HAP-1 (cell line): ENCODE measurements at places on chromosomes 5 and 9.

DNA sequence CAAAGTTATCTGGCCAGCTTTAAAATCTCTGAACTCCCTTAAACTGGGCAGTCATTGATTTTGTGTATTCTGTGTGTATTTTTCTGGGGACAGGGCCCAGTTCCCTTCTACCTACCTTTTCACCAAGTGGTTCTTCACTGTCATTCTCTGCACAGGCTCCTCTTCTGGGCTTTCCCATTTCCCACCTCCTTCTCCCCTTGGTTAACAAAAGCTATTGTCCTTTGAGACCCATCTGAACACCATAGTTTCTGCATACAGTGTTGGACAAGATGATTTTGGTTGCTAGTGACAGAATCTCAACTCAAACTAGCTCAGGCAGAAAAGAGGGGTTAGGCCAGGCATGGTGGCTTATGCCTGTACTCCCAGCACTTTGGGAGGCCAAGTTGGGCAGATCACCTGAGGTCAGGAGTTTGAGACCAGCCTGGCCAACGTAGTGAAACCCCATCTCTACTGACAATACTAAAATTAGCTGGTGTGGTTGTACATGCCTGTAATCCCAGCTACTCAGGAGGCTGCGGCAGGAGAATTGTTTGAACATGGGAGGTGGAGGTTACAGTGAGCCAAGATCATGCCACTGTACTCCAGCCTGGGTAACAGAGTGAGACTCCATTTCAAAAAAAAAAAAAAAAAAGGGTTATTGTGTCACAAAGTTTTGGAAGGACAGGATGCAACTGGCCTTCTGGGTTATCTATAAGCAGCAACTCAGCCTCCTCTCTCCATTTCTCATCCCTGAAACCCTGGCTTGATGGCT is 31.0 kb upstream of the ANKRD34B start:
- DNase-seq, result no peak

- DNase-seq, result no peak
Measured at GRCh38 chr5:178394074-178394473, 161.5 kb upstream of the PHYKPL start.

DNA sequence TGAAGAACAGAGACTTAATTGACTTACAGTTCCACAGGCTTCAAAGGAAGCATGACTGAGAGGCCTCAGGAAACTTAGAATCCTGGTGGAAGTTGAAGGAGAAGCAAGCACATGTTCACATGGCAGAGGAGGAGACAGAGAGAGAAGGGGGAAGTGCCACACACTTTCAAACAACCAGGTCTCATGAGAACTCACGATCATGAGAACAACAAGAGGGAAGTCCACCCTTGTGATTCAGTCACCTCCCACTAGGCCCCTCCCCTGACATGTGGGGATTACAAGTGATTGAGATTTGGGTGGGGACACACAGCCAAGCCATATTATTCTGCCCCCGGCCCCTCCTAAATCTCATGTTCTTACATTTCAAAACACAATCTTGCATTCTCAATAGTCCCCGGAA is 19.5 kb downstream of the NR3C1 start:
- DNase-seq, result no peak

DNA sequence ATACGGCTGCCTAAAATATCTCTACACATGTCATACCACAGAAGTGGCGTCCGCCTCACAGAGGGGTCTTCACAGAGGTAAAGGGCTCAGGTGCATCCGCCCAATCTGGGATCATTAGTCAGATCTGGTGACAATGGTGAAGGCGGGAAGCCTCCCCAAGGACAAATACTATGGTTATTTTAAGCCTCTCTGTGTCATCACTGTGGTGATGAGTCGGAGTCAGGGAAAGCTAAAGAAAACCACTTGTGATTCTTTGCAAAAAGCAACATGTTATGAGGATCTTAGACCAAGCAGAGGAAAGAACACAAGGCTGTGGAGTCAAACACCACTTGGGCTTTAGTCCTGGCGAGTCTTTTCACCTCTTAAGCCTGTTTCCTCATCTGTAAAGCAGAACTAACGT is 190.4 kb downstream of the DRD1 start:
- no peak for DNase-seq

DNA sequence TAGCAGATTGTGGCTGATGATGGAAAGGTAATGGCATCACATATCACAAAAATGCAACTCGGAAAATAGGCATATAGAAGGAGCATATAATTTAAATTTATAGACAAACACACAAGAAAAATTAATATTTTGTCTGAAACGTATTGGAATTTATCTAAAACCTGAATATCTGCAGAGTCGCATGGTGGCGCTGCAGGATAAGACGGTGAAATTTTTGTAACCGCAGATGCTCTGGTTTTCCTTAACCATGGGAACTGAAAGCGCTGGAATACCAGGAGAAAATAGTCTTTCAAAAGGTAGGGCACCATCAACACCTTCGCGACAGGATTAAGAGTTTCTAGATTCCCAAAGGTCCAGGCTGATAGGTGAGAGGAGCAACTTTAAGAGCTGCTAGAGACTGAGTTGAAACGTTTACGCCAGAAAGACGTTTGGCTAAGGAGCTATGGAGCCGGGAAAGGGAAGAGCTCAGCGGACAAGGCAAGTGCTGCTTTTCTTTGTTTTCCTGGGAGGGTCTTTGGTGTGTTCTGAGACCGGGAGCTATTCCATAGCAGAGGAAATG is 11.0 kb upstream of the PCDHB15 start:
- peak; percentile 46 for DNase-seq

- no peak for DNase-seq
Measured at GRCh38 chr5:56270058-56270457, 36.9 kb upstream of the ANKRD55 start.

DNA sequence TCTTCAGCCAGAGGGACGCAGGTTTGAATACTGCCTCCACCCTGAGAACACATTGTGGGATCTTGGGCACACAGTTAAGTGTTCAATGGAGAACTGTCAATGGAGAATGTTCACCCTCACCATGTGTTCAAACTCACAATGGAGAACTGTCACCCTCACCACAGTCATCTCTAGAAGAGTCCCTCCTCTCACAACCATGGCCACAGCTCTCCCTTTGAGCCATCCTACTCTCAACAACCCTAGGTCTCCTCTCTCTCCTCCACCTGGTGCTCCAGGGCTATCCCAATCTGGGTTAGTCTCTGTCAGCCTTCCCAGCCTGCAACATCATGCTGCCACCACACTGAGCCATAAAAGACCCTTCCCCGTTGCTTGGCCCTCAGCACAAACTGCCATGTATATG is 36.3 kb upstream of the HAND1 start:
- DNase-seq, result no peak
